ENCODE measurements at places on chromosomes 4 and X.

DNA sequence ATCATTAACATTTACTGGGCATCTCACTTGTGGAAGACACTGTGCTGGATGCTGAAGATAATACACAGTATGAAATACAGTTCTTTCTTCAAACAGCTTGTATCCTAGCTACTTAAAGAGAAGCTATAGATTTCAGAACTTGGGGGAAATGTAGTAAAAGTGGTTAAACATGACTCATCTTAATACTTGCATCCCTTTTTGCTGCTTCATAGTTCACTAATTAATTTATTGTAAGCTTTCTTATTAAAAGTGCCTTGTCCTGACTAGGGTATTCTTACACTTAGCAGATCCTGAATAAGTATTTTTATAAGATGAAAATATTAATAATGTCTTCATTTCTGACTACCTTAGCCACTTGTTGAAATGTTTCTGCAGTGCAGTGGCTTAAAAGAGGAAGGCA, 132.8 kb upstream of the STIM2 start:
- peak; percentile 54 for DNase-seq

GRCh38 chrX:115719171-115719570, 158.2 kb downstream of the PLS3 start:
- no peak for DNase-seq

- DNase-seq = no peak
These were observed 228.7 kb upstream of the ANKRD50 start for GRCh38 chr4:124941267-124941666.

DNA sequence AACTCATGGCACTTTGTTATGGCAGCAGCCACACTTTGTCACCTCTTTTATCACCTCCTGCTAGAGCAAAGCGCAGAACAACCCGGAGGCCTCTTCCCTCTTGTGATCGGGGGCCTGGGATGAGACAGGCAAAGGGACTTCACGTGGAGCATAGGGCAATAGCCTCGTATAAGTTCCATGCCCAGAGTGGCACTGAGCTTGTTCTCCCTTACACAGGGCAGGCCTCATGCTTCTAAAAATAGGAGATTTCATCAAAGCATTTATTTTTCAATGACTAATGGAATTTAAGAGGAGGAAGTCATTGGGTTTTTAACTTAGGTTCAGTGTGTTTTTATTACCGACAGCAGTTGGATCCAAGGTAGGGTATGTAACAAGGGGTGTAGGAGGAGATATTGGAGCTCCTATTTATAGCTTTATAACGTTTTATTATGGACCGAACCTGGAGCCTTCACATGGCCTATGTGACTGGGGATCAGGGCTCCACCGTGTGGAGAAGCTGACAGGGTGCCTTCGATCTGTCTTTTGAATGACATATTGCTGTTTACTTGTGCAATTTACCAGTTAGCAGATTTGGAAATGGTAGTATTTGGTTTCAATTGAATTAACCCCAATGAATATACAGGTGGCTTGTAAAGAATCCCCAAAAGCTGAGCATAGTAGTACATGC, 93.8 kb downstream of the SLC2A9 start:
- DNase-seq = no peak

- no peak for DNase-seq
These were observed 1950.9 kb upstream of the TENM3 start for GRCh38 chr4:180292339-180292738.

DNA sequence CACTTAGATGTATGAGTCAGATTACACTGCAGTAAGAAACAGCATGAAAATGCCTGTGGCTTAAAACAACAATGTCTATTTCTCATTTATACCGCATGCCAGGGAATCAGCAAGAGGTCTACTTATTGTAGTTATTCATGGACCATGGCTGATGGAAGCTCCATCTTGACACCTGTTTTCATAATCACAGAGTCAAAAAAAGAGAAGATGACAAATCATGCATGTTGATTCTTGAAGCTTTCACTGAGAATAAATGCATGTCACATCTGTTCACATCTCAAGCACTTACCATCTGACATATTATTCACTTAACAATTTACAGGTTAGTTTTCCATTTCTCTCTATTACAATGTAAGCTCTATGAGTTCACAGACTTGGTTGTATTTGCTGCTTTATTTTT, 194.2 kb upstream of the SLITRK2 start:
- DNase-seq = no peak

DNA sequence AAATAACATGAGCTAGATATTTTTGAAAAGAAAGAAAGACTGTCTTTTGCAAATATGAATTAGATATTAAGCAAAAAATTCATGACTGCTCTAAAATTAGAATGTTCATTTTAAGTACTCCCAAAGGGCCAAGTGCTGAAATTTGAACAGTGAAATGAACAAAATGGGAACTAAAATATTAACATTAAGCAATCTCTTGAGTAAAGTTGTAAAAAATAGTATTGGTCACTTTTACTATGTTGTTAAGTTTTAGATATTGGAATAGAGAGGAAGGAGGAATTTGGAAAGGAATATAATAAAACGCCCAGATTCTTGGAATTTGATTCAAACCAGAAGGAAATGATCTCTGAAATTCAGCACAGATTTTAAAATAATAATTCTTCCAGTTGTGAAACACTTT, 125.9 kb upstream of the ANK2 start:
- DNase-seq = no peak

- DNase-seq = no peak
These were observed 2.1 kb upstream of the CPZ start for GRCh38 chr4:8590546-8590880.

DNA sequence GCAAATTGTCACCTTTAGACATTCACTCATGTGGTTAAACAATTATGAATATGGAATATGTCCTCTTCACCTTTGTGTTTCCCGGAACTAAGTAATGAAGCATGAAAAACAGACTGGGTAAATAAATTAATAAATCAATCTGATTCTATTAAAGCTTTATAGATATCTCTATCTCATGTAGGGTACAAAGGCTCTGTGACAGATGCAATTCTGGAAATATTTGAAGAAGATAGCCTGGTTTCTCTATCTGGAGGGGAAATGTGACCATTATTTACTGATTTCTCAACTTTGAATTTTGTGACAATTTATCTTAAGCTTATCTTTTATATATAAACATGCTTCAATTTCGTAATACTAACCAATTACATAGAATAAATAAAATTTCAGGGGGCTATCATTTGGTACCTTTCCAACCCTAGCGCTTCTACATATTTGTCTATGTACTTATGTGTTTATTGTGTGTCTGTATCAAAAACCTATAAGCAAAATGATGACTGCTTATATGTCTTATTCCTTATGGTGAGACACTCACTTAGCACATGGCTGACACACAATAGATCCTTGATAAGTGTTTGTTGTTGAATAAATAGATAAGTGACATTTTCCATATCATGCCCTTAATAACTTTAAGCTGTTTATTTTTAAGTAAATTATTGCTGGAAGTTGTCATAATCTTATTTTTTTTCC, 9.9 kb downstream of the CTSO start:
- DNase-seq = no peak

DNA sequence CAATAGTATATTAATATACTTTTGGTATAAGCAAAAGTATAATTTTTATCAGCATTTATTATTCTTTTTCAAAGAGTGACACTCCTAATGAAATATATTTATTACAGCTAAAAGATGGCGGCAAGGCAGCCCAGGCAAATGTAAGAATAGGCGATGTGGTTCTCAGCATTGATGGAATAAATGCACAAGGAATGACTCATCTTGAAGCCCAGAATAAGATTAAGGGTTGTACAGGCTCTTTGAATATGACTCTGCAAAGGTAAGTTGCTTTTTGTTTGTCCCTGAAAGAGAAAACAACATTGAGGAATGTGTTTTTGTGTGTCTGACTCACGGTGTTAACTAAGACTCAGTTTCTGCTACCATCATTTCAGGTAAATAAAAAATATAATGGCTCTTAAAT, 71.9 kb downstream of the PDLIM5 start:
- DNase-seq = no peak

GRCh38 chrX:101799387-101799786, 132.4 kb downstream of the ZMAT1 start:
- DNase-seq = peak; percentile 81

DNA sequence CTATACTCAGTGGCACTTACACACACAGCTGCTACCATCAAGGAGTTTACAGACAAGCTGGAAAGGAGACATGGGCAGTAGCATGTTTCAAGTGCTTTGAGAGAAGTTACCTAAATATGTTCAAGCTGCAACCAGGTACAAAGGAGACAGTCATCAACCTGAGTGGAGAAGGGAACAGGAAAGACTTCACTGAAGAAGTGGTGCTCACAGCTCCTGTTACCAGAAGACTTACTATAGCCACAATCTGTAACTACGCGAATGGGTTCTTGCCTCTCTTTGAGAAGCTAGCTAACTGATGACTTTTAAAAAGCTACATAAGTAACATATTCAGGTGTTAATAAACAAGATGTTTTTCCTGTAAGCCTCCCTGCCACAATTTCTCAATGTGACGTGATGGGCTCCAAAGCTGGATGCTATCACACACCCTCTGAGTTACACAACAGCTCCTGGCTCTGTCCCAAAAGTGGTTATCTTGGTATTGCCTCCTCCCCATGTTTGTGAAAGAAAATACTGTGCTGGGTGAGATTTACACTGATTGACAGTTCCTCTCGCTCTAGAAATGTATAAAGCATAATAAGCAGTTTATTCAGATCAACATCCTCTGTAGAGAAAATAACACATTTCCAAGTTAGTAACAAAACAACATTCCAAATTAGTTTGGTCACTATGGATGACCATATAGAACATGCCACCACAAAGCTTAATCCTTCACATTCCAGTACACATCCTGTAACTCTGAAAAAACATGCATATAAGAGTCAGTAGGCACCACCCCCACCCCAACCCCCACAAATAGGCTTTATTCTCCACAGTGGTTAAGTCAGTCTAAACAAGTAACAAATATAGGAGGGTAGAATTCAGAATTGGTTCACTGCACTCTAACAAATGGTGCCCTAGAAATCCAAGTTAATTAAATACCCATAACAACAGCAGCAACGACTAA, 81.8 kb downstream of the FRYL start:
- DNase-seq = peak; percentile 25

DNA sequence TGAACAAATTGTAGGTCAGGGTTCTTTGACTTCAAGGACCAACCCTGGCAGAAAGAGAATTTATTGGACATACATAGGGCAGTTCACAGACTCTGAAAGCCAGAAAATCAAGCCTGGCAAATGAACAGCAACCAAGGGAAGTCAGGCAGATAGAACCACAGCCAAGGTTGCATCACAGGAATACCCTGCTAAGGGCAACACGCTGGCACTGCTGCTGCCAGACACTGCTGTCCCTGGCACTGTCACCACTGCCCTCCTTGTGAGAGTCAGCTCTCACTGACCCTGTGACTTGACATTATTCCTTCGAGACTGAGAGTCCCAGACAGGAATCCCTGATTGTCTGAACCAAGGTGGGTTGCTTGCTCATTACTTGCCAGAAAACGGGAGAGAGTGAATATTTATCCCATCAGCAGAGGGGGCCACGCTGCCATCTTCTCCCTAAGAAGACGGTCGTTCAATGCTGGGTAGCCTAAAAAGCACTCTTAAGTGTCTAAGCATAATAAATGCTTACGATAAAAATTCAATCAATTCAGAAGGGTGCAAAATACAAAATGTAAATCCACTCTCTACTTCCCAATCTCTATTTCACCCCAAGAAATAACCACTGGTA, 23.2 kb upstream of the PTTG2 start:
- peak; percentile 6 for DNase-seq

GRCh38 chrX:125004799-125005198, 314.9 kb upstream of the TEX13C start:
- DNase-seq = no peak

DNA sequence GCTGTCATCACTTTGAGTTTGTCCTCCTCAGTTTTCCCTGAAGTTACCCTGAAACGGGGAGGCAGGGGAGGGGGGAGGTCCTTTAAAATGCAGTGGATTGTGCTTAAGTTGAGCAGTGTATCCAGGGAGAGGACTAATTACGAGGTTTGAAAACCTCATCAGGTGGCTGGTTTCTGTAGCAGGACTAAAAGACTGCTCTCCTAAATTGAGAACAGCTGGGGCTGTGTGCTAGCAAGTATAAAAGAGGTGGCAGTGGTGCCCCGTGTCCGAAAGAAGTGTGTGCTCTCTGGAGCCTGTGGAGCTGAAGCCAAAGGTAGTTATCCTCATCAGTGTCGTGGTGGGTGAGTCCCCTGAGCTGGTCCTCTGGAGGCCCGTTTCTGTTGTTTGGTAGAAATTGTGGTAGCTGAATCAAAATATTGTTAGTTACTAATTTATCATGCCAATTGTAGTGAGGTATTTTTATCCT, 37.2 kb upstream of the CYP2U1 start:
- no peak for DNase-seq

GRCh38 chr4:20621476-20621875, 78.8 kb upstream of the PACRGL start:
- DNase-seq = no peak

DNA sequence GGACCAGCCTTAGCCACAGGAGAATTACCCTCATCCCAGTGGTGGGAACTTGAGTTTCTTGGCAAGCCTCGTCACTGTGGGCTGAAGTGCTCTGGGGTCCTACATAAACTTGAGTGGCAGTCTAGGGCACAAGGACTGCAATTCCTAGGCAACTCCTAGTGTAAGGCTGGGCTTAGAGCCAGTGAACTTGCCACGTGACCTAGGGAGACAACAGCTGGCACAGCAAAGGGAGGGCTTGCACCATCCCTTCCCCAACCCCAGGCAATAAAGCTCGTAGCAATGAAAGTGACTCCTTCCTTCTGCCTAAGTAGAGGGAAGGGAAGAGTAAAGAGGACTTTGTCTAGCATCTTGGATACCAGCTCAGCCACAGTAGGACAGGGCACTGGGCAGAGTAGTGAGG, 81.8 kb downstream of the TEX11 start:
- no peak for DNase-seq

DNA sequence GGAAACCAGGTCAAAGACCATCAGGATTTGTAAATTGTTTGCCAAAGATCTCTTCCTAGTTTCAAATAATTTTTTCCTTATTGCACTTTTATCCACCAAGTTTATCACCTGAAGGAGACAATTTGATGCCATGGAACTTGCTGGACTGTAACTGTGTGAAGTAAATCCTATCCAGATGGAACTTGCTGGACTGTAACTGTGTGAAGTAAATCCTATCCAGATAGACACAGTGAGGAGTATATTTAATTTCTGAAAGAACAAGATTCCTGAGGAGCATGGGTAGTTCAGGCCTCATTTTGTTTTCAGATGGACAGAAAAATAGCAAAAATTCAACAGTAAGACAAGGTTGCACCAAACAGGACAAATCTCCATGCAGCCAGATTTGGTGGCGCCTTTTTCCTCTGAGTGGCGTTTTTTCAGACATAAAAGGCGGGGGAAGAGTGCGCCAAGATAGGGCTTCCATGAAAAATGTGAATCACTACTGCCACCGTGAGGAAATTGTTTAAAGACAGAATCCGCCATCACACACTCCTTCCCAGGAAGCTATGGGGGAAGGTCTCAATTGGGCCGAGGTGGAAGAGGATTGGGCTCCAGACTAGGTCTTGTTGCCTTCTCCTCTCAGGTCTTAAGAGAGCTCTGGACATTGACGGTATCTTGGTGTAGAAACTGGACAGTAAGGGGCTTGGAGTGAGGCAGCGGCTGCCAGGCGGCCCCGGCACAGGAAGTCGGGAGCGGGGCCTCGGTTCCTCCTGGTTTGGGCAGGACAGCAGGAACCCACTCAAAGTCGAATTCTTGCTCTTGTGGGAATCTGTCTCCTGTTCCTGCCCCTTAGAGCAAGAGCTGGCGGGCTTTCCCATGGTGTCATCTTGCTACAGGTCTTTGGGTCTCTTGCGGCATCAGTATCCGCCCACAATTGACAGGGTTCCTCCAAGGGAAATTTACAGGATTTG, 234.7 kb downstream of the OR13H1 start:
- no peak for DNase-seq

All from Kasumi-1 (cell line).